ENCODE measurements at places on chromosomes 6 and 20.

GRCh38 chr6:63716169-63716568, 80.6 kb downstream of the PHF3 start:
- DNase-seq: no peak

GRCh38 chr20:63664861-63665594, 6.9 kb downstream of the RTEL1 start:
- no peak for DNase-seq

- DNase-seq: no peak
Observed at GRCh38 chr6:154457881-154458284, 52.6 kb downstream of the CNKSR3 start.

GRCh38 chr6:53746442-53747103, 48.2 kb upstream of the LRRC1 start:
- DNase-seq: no peak

DNA sequence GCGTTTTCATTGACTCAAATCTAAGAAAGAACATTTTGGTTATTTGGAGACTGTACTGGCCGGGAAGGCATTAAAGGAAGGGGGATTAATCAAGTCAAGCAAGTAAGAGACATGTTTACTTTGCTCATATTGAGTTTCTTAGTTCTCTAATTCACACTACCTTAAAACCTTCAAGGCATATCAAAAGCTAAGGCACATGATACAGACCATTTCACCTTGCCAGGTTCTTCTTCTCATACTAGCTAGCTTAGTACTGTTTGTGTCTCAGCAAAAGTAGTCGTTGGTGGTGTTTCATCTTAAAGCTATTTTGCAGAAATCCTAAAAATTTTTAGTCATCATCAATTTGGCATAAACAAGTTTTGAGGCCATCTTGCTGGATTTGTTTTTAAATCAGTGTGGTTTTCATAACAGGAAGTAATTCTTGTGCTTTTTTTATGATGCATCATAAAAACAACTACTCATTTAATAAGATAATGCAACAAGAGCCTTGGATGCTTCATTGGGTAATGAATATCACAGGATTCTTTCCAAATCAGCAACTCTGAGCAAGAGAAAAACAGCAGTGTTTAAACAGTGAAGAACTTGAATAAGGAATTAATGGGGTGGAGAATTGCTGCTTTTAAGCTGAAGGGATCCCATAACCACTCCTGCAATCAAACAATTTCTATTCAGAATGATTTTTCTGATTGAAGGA, 425.3 kb downstream of the EPM2A start:
- DNase-seq: no peak

GRCh38 chr6:36676141-36677058, 2.1 kb upstream of the CDKN1A start:
- no peak for DNase-seq
